Left ventricle myocardium inferior (tissue), 1 donor: ENCODE measurements at places on chromosomes 1 and 21. TPM values are rescaled to one million over a fixed set of nuclear protein-coding genes. Genes with fewer than 3 reads are reported as not detected.

DNA sequence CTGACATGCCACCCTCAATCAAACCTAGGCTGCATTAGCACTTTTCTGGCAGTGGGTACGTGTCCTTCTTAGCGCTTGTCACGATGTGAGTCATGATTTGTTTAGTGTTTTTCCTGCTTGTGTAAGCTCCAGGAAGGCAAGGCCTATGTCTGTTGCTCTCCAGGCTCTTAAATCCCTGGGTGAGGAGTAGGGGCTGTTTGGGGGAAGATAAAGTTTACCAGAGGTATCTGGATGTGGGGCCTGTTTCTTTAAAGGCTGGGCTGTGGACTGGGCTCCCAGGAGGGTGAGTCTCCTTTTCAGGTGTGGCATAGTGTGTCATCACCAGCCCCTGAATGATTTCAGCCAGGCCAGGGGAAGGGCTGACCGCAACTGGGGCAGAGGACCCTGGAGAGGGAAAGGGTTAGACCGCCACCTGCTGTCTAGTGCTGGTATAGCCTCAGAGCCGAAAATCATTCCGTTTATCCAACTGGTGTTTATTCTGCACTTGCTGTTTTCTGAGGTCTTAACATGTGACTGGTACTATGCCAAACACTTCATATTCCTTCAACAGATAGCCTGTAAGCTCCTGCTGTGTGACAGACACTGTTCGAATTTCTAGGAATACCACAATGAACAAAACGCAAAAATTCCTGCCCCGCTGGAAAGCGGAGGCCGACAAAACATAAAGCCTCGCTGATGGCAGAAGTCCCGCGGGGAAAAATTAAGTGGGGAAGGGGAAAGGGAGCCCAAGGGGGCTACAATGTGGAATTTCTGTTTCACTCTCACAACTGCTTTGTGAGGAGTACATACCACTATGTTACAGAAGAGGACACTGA lies 9.7 kb downstream of the SERINC2 start:
- H3K27me3 ChIP-seq = peaks cover 36% of the 10 kb centered on the region
- H3K4me3 ChIP-seq = no peak overlapping the region
- peak; percentile 49 for DNase-seq
- H3K36me3 ChIP-seq = no peaks in the 10 kb centered on the region
- no peaks in the 10 kb centered on the region for H3K4me1 ChIP-seq

DNA sequence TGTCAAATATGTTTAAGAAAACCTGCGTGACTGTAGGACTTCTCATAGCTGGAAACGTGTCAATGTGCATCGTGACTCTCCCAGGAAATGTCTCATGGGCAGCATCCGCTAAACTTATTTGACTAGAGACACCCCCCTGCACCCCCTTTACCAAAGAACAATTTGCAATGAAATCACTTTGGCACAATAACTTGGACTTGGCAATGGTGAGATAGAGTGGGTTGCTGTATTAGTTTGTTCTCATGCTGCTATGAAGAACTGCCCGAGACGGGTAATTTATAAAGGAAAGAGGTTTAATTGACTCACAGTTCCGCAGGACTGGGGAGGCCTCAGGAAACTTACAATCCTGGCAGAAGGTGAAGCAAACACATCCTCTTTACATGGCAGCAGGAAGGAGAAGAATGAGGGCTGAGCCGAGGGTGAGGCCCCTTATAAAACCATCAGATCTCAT lies 13.8 kb downstream of the CLDN14 start:
- no peak overlapping the region for H3K27ac ChIP-seq
- peaks cover 13% of the 10 kb centered on the region for H3K4me1 ChIP-seq
- peaks cover 18% of the 10 kb centered on the region for H3K27me3 ChIP-seq
- no peaks in the 10 kb centered on the region for H3K36me3 ChIP-seq
- no peak for DNase-seq

SPRR2E gene
- total RNA-seq = not detected

DNA sequence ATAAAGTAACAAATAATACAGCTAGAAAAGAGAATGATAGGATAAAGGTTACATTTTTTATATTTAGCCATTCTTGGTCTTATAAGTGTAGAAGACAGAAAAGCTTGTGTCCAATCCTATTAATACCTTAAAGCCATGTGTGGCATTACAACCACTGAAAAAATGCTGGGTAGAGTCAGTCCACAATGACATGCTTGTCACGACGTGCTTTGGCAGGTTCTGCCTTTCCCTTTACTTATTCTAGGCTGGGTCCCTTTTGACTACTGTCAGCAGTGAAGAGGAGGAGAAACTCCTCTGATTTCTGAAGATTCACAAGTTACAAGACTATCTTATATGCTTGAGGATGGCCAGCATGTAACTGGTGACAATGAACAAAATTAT lies 14.6 kb upstream of the AIM2 start:
- no peaks in the 10 kb centered on the region for H3K4me1 ChIP-seq
- H3K36me3 ChIP-seq = no peaks in the 10 kb centered on the region
- H3K27me3 ChIP-seq = peaks cover 7% of the 10 kb centered on the region
- no peak overlapping the region for H3K4me3 ChIP-seq

DNA sequence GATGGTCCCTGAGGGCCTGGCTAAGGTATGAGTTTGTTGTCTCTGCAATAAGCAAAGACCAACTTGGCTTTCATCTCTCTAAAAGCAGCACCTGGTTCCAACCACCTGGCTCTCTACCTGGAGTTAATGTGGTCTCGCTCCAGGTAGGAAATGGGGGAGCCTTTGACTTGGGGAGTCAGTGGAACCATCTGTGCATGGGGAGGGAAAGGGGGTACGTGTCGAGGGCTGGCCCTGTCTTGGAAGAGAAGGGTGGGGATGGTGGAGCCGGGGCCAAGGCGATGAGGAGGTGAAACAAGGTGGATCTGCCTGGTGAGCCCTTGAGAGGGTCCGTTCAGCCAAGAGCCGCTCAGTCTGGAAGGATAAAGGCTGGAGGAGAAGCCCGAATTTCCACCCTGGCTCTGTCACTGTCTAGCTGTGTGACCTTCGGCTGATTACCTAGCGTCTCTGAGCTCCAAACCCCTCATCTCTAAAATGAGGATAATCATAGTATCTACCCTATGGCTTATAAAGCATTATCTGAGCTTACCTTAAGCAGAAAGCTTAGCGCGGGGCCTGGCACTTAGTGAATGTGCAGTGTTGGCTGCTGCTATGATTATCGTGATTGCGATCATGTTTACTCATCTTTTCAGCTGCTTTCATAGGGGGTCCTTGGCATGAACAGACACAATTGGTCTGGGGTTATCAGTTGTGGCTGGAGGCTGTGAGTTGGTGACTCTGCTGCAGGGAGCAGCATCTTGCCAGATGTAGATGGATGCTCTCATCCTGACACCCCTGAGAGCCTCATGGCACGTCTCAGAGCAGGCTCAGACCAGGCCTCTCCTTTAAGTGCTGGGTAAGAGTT lies 78.7 kb downstream of the ACTL8 start:
- H3K27me3 ChIP-seq = peaks cover 63% of the 10 kb centered on the region
- H3K36me3 ChIP-seq = no peaks in the 10 kb centered on the region
- no peak overlapping the region for H3K4me3 ChIP-seq
- H3K27ac ChIP-seq = no peak overlapping the region

GRCh38 chr1:183892351-183892793 lies 87.5 kb downstream of the RGL1 start:
- H3K4me1 ChIP-seq = peaks cover 57% of the 10 kb centered on the region
- no peak overlapping the region for H3K4me3 ChIP-seq
- H3K27ac ChIP-seq = peak overlapping the region; percentile 66
- H3K27me3 ChIP-seq = no peaks in the 10 kb centered on the region
- peaks cover 30% of the 10 kb centered on the region for H3K36me3 ChIP-seq

DNA sequence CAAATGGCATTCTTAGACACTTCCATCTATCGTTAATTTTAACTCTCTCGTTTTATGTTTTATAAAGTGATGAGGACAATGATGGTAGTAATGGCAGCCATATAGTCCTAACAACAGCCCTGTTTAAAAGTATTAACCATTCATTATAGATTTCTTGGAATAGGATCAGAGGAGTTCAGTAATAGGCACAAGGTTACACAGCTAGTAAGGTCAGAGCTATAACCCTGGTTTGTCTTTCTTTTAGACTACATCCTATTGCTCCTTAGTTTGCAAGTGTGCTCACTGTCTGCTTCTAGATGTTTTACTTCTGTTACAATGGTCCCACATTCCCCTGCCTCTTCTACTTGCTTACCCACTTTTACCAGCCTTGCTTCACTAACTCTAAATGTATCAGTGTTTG lies 50.9 kb downstream of the TLCD4 start:
- no peaks in the 10 kb centered on the region for H3K27me3 ChIP-seq
- H3K4me3 ChIP-seq = no peak overlapping the region
- peaks cover 21% of the 10 kb centered on the region for H3K36me3 ChIP-seq
- H3K27ac ChIP-seq = no peak overlapping the region
- peaks cover 17% of the 10 kb centered on the region for H3K4me1 ChIP-seq

DNA sequence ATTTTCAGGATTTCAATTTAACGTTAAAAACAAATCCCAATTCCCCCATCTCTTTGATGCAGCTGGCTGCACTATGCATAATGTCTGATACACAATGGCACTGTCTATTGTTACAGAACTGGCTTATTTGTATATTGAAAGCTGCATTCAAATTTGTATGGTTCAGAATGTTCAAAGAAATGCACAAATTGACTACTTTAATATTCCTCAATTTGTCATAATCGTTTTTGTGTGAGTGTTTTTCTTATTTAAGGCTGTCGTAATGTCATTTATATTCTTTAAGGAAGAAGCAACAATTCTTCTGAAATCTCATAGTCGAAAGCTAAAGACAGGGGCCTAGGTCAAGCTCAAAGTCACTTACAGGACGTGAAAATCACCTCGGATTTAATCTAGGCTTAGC lies 341.4 kb upstream of the ZRANB2 start:
- no peaks in the 10 kb centered on the region for H3K36me3 ChIP-seq
- H3K27ac ChIP-seq = no peak overlapping the region
- DNase-seq = no peak
- no peaks in the 10 kb centered on the region for H3K27me3 ChIP-seq
- H3K4me3 ChIP-seq = no peak overlapping the region

DNA sequence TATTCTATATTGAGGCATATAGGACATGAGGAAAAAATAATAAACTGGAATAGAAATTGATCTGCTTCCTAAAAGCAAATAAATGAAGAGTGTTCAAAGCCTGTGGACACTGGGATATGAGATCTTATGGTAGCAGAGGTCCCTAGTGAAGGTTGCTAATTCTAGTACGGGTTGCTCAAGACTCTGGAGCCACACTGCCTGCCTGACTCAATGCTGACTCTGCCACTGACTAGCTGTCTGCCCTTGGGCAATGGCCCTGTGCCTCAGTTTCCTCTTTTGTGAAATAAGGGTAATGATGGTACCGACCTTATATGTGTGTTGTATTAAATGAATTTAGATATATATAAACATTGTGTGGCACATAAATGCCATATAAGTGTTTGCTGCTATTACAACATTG lies 59.0 kb upstream of the C1orf53 start:
- H3K27ac ChIP-seq = no peak overlapping the region
- no peak overlapping the region for H3K4me3 ChIP-seq
- H3K36me3 ChIP-seq = no peaks in the 10 kb centered on the region
- H3K27me3 ChIP-seq = no peaks in the 10 kb centered on the region
- no peaks in the 10 kb centered on the region for H3K4me1 ChIP-seq

GRCh38 chr1:214009423-214010196 lies 21.8 kb downstream of the PROX1 start:
- peaks cover 5% of the 10 kb centered on the region for H3K36me3 ChIP-seq
- peaks cover 58% of the 10 kb centered on the region for H3K4me1 ChIP-seq
- no peak overlapping the region for H3K4me3 ChIP-seq
- DNase-seq = no peak
- H3K27ac ChIP-seq = peak overlapping the region; percentile 60
- no peaks in the 10 kb centered on the region for H3K27me3 ChIP-seq

DNA sequence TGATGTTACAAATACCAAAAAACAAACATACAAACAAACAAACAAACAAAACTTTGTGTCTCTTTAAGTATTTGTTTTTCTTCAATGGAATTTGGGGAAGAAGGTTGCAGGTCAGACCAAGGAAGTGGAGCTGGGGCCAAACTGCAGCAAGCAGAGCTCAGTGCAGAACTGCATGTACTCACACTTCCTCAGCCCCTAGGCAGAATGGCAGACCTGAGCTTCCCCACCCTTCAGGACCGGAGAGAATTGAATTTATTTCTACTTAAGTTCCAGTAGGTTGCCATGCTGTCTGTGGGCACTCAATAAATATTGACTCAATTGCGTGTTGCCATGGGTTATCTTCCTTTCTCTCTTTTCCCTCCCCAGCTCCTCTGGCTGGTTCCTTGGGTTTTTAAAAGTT lies 173.6 kb downstream of the PTGER3 start:
- H3K36me3 ChIP-seq = no peaks in the 10 kb centered on the region
- no peak overlapping the region for H3K4me3 ChIP-seq
- H3K27ac ChIP-seq = no peak overlapping the region
- peaks cover 21% of the 10 kb centered on the region for H3K4me1 ChIP-seq

DNA sequence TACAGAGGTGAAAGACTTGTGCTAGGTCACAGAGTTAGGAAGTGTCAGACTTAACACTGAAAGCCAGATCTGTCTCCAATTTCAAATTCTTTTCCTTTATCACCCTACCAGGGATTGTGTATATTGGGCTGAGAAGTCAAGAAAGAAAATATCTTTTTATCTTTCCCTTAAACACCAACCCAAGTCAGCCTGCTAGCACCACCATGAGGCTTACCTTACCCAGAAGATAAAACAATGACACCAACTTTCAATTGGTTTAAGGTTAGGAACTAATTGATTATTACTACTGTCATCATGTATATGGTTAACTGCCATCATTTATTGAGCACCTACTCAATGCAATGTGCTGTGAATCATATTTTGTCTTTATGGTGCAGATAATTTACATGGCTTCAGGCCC lies 178.9 kb upstream of the FOXD3 start:
- H3K27ac ChIP-seq = no peak overlapping the region
- H3K27me3 ChIP-seq = peaks cover 20% of the 10 kb centered on the region
- DNase-seq = no peak
- H3K4me1 ChIP-seq = no peaks in the 10 kb centered on the region

DNA sequence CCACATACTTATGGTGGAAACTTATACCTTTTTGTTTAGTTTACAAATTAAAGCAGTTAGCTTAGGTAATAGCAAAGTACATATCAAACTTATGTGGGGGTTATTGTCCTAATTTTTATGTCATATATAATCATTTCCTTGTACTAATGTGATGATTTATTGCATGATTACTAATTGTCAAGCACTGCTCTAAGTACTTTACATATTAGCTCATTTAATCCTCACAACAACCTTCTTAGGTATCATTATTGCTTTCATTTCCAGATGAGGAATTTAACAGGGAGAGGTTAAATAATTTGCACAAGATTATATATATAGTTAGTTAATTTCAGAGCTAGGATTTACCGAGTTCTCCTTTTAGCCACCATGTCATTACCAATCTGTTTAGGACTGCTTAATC lies 11.9 kb upstream of the SSX2IP start:
- no peak for DNase-seq
- H3K27ac ChIP-seq = no peak overlapping the region
- peaks cover 28% of the 10 kb centered on the region for H3K27me3 ChIP-seq
- H3K36me3 ChIP-seq = no peaks in the 10 kb centered on the region

GRCh38 chr1:77341195-77341594 lies 59.4 kb downstream of the AK5 start:
- H3K36me3 ChIP-seq = no peaks in the 10 kb centered on the region
- no peak for DNase-seq
- H3K4me1 ChIP-seq = no peaks in the 10 kb centered on the region
- no peaks in the 10 kb centered on the region for H3K27me3 ChIP-seq
- no peak overlapping the region for H3K4me3 ChIP-seq

IL20 gene
- total RNA-seq = not detected
